ENCODE measurements at places on chromosomes 5 and 9.

DNA sequence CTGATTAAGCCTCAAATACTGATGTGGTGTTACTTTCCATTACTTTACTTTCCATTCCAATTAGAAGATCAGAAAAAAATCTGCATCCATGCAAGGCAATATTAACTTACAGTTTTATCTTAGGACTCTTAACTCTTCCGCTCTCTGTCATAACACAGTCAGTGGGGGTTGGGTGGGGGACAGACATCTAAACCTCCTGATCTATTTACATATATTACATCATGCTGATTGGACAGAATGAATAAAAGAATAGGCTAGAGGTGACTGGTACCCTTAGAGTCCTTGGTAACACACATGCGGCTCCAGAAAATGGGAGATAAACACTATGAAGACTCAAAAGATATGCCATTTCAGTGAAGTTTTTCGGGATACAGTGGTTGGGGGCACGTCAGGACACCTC is 27.6 kb downstream of the RAPGEF6 start:
- DNase-seq = no peak

DNA sequence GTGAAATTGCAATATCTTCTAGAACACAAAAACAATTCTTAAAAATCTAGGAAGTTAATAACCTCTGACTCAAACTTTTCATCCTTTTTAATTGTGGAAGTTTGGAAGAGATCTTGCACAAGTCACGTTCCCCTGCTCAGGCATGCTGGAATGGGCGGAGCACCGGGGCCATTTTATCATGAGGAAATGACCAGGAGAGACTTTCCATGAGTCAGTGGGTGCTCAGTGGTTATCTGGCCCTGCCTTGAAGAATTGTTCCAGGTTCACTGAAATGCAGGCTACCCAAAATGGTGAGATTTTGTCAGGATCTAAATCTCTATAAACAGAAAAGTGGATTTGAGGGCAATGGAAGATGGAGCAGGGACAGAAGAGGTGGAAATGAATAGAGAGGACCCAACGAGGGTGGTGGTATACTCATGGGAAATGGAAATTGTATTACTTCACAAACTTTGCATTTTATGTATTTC is 61.2 kb downstream of the FYB1 start:
- DNase-seq = no peak

DNA sequence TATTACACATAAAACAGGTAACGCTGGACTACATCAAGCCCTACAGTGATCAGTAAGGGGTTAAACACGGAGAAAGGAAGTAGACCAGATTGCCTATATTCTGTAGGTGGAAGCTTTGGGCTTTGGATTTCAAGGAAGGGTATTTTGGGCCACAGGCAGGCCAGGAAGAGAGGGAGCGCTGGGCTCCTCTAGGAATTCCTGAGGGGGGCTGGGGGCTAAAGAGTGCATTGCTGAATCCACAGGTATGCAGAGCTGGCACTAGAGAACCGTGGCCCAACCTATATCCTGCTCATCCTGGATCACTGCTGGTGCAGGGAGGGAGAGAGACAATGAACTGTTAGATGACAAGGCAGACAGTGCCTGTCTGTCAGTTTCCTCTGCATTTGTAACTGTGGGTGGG is 367.1 kb downstream of the CSNK1G3 start:
- no peak for DNase-seq

DNA sequence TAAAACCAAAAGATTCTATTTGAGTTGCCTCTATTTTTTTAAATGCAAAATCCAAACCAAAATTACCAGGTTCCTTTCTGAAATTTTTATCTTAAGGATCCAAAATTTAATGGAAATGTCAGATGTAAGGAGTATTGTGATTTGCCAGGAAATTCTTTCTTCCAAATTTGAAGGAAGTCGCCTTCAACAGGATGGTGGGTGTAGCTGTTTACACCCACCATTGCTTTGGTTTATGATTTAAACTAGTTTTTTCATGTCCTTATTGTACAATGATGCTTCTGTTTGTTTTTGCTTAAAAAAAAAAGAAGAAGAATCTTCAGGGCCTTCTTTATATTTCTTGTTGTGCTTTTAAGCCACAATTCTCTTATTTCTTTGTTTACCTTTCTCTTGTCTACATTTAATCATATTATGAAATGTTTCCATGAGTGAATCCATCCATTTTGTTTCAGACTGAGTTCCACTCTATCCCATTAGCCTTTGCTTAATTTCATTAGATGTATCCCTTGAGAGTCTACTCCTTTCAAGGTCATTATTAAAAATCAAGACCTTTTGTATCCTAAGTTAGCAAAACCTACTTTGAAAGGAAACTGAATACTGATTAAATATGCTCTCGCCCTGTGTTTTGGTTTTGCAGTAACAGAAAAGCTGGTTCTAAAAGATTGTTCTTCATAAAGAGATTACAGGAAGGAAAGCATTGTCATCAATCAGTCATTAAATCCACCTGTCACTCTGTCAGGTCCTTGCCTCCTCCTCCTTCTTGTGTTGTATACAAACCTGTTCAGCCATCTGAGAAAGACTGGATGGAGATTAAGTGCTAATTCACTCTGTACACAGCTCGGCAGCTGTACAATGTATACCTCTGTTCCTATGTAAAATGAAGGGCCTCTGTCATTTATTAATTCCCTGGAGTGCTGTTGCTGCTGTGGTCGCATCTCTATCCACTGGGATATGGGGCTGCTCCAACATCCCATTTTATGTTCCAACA is 45.5 kb upstream of the SLC2A8 start:
- DNase-seq = no peak

- DNase-seq = no peak
Observed at GRCh38 chr9:76701441-76702039, 62.7 kb upstream of the PCA3 start.

DNA sequence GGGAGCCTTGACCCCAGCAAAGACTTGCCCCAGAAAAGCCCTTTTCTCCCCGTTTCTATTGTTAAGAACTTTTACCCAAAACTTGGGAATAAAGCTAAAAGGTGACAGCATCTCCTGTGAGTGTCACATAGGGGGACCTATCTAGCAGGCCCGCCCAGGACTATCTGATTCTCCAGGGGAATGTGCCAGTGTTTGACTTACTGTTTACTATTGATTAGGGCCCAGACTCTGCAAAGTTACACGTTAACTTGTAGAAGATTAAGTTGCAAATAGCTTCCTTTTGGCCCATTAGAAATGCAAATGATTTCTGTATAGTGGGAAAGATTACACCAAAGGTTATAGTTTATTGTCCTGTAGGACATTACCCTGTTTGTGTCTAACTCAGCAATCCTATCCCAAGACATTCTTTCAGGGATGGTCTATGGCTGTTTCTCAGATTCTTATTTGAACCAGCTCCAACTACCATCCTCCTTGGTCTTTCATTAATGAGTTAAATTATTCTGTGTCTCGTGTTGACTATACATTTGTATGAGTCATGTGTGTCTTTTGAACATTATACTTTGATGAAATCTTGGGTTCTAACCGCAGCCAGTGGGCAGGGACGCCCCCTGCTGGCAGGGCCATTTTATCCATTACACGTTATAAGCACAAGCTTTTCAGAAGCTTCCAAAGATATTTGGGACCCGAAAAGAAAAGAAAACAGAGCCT is 60.7 kb downstream of the HRH2 start:
- DNase-seq = peak; percentile 46

GRCh38 chr9:33881635-33882034 is 64.7 kb downstream of the UBE2R2 start:
- no peak for DNase-seq

DNA sequence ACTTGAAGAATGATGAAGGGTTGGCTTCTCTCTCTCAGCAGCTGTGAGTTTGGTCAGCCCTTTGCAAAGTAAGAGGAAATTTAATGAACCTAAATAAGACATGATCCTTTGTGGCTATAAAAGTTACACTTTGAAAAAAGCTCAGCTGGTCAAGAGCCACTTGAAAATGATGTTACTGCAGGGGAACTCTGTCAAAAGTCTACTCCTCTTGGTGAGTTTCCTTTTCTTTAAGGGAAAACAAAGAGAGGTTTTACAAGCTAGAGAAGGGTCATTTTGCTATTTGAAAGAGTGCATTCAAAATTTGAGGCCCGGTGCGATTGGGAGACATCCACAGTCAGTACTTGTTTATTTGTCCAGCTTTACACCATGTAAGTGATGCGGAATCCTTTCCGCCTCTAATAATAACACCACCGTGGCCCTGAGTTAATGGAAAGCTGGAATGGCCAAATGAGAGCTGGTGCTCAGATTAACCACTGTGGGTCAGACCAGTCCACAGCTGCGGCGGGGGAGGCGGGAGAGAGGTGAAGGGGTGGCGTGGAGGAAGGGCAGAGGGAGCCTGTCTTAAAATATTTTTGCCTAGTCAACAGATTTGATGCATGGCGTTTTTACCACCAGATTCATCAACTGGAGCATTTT is 404.0 kb downstream of the TLE4 start:
- DNase-seq = no peak

DNA sequence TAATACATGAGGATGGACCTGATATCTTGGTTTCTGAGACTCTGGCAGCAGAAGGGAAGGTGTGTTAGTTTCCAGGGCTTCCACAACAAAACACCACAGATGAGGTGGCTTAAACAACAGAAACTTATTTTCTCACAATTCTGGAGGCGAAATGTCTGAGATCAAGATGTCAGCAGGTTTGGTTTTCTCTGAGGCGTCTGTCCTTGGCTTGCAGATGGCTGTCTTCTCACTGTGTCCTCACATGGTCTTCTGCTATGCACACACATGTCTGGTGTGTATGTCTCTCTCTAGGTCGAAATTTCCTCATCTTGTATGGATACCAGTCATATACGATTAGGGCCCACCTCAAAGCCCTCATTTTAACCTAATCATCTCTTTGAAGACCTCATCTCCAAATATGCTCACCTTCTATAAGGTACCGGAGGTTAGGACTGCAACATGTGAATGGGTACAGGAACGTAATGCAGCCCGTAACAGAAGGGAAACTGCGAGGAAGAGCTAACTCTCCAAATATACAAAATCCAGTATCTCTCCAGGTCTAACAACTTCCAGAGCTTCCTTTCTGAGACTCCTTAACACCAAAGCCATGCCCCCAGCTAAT is 139.8 kb upstream of the SMARCA2 start:
- DNase-seq = no peak

GRCh38 chr5:25107853-25108252 is 463.1 kb upstream of the CDH10 start:
- no peak for DNase-seq

DNA sequence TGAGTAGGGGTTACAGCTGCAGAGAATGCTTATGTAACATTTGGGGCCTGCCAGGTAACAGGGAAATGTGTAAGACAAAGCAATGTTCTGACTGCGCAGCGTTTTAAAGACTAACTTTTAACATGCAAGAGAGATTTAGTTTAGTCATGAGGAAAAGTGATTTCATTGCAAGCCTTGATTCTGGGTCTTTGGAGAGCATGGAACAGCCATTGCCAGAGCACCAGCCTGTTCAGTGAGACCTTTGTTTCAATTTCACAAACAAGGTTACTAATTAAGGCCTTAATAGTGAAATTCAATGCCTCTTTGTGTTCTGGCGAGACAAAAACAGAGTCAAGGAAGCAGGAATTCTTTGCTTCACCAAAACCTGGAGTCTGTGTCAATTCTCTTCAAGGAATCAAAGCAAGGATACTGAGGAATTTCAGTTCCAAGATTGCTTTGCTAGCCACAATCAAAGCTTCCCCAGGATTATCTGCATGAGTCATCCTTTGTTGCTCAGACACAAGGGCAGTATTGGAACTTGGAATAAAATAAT is 14.4 kb downstream of the CKMT2 start:
- DNase-seq = no peak

- DNase-seq = peak; percentile 80
Observed at GRCh38 chr9:15211160-15211814, 95.7 kb downstream of the TTC39B start.

GRCh38 chr5:155303120-155303519 is 289.6 kb downstream of the KIF4B start:
- no peak for DNase-seq

DNA sequence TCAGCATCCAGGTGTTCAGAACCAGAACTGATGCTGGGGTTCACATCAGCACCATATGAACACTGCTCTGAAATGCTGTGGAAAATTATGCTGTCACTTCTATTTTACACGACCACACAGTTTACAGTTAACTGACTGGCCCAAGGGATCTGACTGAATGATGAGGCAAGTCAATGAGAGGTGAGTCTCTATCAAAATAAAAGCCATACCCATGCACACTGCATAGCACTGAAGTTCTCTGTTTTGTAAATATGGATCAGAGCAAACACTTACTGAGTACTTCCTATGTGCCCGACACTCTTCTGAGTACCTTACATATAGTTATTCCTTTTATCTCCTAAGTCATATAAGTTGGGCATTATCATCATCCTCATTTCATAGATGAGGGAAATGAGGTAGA is 122.8 kb downstream of the TARS1 start:
- DNase-seq = no peak

DNA sequence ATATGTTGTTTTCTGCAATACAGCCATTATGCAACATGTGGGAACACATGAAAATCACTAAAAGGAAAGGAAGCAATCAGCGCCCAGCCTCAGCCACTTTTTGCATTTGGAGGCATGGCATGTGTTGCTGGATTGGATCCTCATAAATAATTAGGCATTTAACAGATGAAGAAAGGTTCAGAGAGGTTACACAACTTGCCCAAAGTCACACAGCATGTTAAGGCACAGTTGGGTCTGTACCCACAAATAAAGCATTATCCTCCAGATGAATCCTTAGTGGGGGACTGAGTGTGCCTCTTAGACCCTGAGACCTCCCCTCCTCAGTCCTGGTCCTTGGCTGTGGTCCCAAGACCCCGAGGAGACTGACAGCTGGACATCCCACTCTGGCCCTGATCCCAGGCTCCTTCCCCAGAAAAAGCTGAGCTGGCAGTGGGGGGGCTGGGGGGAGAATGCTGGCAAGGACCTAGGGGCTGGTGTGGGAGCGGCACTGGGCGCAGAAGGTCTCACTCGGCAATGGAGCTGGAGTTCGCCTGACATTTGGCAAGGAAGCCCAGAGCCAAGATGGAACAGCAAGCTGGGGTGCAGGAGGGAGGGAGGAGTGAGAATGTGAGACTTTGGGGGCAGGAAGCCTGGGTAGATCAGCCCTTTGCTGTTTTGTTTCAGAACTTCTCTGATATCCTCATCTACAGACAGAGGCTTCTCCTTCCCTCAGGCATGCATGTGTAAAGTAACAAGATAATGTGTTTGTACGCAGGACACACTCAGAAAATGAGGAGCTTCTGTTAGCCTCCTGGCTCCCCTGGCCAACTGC is 6.9 kb upstream of the AKNA start:
- DNase-seq = no peak

GRCh38 chr9:83935276-83935935 is 14.2 kb upstream of the KIF27 start:
- DNase-seq = peak; percentile 33

- no peak for DNase-seq
Observed at GRCh38 chr5:35876922-35877321, 20.2 kb downstream of the IL7R start.

DNA sequence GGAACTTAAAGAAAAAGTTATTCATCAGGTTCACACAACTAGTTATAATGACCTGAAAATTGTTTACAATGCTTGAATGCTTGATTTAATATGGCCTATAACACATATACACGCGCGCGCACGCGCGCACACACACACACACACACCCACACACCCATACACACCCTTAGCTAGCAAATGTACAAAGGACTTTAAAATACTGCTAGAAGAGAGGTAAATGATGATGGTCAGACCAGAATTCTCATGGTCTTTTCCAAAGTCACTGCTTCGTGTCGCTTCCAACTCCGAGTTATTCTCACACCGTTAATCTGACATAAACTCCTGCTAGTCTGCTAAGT is 5.9 kb downstream of the LSM11 start:
- DNase-seq = no peak
